ENCODE measurements at places on chromosomes 5 and 9. TPM values are rescaled to one million over a fixed set of nuclear protein-coding genes. Genes with fewer than 3 reads are reported as not detected.

DNA sequence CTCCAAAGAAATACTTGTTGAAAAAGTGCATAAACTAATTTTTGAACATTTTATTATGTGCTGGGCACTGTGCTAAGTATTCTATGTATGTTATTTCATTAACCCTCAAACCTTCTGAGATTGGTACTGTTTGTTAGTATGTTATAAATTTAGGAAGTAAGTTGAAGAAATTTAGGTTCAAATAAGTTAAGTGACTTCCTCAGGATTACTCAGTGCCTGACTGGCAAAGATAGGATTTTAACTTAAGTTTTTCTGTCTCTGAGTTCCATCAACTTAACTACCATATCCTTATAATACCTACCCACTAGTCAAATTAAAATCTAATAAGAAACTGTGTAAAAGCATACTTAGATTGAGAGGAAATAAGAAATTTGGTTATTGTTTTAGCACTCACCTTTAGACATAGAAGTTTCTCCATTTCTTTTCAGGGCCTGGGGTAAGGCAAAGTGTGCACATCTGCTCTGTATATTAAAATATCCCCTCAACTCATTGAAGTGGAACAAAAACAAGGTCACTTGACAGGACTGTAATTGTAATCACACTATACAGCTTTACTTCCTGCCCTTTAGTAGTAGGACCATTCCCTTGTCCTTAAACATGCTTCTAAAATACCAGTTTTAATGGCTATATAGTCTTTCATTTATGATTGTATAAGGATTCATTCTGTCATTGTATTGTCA lies 15.2 kb downstream of the TGFBR1 start:
- DNase-seq: no peak

ABLIM3 gene
- total RNA-seq: 130 TPM

FOXD4L4 gene
- not detected for total RNA-seq

DNA sequence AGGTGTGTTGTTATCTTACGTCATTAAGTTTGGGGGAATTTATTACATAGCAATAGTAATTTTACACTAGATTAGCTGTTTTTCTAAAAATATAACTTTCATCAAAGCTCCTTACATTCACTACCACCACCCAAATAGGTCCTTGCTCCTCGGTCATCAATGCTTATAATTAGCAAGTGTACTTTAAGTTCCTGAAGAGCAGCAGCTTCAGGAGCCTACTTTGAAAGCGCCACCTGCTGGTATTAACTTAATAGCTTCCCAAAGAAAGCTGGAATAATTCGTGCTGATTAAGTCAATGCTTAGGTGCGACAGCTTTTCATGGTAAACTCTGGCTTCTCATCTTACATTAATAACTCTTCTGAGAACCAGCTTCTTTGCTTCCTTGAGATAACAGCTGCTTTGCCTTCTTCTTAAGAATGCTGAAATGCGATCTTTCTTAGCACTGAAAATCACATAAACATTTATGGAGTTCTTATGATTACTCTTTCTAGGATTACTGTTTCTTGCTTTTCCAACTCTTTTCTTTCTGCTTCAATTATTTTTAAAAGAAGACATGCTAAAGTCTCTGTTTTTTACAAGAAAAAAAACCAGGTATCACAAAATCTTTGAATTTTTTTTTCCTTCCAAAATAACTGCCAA lies 10.0 kb upstream of the C5 start:
- no peak for DNase-seq

DNA sequence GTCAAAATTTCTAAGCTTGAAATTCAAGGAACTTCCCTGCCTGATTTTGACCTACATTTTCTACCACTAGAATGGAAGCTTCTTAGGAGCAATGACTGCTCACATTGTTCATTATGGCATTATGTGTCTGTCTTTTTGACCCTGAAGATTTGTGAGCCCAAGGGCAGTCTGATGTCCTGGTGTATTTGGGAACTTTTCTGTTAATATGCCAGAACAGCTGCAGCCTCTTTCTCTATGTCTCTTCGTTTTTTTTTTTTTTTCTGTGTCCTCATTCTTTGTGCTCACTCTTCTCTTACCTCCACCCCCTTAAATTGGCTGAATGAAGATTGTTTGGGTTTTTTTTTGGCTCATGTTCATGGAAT lies 34.8 kb upstream of the TMC1 start:
- DNase-seq: no peak

GRCh38 chr5:96928931-96929708 lies 6.8 kb upstream of the LNPEP start:
- DNase-seq: no peak
